ENCODE measurements at places on chromosomes 6 and 20.

DNA sequence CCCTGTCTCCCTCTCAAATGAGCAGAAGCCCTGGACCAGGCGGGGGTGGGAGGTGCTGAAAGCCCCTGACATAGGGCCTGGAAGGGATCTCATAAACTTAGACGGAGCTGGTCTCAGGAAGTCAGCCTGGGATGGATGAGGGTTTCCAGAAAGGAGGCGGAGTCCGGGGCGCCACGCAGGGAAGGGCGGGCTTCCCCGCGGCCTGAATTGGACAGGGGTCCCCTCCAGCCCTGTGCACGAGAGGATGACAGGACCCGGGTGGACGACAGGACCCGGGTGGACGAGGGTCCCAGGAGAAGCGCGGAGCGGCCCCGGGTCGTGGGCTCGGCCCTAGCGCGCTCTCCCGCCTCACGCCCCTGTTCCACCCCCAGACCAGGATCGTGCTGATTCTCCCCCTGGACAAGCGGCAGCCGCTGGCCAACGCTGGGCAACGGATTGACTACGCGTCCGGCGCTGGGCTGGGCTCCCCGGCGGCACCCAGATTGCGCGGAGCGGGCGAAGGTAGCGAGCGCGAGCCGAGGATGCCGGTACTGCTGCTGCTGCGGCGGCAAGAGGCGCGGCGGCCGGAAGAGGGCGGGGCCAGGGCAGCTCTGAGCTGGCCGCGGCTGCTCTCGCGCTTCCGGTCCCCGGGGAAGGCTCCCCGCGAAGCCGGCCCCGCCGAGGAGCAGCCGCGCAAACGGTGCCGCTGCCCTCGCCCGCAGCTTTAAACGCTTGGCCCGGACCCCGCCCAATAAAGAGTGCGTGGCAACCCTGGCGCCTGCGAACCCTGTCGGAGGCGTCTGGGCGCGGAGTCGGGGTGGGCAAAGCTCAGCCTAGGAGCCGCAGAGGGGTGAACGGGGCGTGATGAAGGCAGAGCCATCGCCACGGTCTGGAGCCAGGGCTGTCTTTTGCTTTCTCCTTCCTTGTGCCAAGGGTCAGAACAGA is 1.3 kb downstream of the C20orf144 start:
- peak; percentile 75 for DNase-seq

DNA sequence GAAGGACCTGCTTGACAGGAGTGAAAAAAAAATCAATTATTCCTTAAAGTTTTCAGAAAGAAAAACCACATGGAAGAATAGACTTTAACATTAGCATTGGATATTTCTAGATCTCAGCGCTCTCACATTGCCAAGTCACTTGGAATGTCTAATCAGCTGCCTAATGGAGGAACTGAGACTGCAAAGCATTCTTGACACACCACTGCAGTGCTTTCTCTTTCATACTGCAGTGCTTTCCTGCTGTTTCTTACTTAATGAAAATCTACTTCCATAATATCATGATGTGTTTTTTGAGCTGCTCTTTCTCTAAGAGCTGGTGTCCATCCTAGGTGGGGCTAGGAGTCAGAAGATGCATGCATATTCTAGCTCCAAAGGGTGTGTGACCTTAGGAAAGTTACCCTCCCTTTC is 20.4 kb upstream of the MCM3 start:
- no peak for DNase-seq

- peak; percentile 79 for DNase-seq
These were observed 62.3 kb upstream of the SNX9 start for GRCh38 chr6:157760589-157761330.

- DNase-seq: no peak
These were observed 7.0 kb downstream of the PPP1R10 start for GRCh38 chr6:30610065-30610464.

DNA sequence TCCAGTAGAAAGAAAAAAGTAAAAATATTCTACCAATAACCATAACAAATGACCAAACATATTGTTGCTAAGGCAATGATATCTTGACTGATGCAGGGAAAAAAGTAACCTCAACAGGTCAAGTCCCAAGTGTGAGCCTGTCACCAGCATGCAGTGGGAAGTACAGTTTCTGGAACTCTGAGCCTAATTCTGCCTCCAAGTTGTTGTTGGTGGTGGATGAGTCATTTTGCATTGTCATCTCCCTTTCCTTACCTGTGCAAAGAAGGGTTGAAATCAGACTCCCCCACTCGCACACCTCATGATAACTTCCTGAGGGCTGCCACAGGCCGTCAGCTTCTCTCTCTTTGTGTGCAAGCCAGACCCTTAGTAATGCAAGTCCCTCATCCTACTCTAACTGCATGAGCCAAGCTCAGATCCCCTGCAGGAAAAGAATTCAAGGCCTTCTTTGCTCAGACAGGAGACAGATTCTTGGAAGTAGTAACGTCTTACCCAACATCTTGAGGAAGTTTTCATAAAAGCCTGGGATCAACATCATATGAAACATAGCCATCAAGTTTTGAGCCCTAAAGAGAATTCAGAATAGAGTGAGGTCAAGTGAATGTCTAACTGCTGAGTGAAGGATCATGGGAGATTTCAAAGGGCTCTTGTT is 207.6 kb upstream of the FOXA2 start:
- DNase-seq: no peak

DNA sequence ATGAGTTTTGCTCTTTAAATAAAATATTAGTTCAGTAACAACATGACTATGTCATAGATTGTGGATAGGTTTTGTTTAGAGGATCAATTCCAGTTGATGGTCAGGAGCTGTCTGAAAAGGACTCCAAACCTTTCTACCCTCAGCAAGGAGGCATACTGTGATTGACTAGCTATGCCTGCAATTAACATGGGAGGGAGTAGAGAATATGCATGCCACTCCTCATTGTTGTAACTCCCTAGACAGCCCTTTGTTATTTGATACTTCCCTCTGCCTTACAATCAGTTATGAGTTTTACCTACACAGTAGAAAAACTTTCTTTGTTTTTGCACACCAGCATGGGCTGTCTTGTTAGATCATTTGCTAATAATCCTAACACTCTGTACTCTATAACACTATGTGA is 1418.5 kb downstream of the KHDRBS2 start:
- no peak for DNase-seq

DNA sequence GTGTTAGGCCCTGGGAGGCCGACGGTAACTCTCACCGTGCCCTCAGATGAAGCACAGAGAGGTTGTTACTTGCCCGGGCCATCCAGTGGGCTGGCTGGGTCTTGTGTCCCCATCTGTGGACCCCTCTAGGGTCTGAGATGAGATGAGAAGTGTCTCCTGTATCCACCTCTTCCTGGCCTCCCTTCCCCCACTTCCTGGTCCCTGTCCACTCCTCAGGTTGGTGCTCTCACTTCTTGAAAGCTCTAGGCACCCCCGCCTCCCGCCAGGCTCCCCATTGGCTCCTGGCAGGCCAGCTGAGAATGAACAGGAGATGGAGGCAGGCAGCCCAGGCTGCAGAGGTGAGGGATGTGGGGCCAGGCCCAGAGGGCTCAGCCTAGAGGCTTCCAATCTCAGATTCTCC is 1.5 kb downstream of the MMP24OS start:
- no peak for DNase-seq

- DNase-seq: no peak
These were observed 75.1 kb downstream of the SNX5 start for GRCh38 chr20:17893445-17893844.

DNA sequence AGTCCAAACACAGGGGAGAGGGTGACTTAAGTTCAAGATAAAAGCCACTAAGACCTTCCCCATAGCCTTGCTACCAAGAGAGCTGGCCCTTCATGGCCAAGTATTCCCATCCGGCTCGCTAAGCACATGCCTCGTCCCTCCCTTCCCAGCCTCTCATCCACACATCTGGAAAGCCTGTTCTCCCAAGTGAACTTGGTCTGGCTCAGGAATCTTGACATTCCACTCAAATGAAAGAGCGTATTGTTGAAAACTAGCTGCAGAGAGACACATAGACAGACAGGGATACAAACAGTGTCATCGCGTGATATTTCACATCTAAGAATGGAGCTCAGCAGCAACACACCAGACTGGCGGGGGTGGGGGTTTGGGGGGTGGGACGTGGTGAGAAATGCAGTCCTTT is 182.8 kb upstream of the FOXQ1 start:
- DNase-seq: no peak

GRCh38 chr20:12270863-12271262 is 353.2 kb downstream of the BTBD3 start:
- DNase-seq: no peak

DNA sequence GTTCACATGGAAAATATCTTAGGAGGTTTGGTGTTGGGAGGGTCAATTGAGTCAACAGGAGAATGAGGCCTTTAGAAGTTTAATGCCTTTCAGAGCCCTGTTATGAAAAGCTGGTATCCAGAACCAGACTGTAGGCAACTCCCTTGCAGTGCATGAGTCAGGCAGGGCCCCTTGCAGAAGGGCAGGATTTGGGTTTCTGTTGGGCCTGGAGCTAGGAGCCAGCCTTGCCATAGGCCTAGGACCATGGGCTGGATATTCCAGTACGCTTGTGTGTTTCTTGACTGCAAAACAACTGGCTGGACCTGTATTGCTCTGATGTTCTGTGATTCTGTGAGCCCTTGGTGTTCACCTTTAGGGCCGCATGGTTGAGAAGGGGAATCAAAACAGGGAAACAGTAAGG is 350.9 kb upstream of the PRND start:
- DNase-seq: no peak

GRCh38 chr6:14612016-14612980 is 494.7 kb downstream of the CD83 start:
- peak; percentile 12 for DNase-seq
